ENCODE measurements at places on chromosomes 6 and 20.
A peak's percentile ranks its signal among the peaks of the same experiment; 100 is the strongest.

- peak; percentile 97 for DNase-seq
These were observed 64.7 kb downstream of the SASH1 start for GRCh38 chr6:148407372-148407771.

GRCh38 chr6:157224178-157224950, 99.0 kb downstream of the TMEM242 start:
- DNase-seq, result no peak

DNA sequence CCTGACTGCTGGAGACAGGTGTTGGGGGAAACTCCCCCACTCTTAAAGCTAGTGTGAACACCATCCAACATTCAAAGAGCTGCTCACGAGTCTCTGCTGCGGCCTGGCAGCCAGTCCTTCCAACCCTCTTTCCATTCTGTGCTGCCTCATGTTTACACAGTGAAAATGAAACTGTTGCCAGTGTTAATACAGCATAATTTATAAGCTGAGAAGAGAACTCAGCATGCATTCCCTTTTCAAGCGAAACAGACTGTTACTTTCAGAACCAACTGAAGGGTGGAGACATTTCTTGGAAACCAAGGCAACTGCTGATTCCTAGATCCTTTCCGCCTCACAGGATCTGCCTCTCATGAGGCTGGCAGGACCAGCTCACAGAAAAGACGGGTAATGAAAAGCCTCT, 533.8 kb upstream of the ID4 start:
- DNase-seq, result no peak

GRCh38 chr20:31684153-31685015, 38.3 kb downstream of the BCL2L1 start:
- DNase-seq, result no peak

GRCh38 chr6:41488433-41489119, 57.6 kb upstream of the FOXP4 start:
- no peak for DNase-seq

- no peak for DNase-seq
These were observed 2.2 kb upstream of the RAET1E start for GRCh38 chr6:149899926-149900619.

DNA sequence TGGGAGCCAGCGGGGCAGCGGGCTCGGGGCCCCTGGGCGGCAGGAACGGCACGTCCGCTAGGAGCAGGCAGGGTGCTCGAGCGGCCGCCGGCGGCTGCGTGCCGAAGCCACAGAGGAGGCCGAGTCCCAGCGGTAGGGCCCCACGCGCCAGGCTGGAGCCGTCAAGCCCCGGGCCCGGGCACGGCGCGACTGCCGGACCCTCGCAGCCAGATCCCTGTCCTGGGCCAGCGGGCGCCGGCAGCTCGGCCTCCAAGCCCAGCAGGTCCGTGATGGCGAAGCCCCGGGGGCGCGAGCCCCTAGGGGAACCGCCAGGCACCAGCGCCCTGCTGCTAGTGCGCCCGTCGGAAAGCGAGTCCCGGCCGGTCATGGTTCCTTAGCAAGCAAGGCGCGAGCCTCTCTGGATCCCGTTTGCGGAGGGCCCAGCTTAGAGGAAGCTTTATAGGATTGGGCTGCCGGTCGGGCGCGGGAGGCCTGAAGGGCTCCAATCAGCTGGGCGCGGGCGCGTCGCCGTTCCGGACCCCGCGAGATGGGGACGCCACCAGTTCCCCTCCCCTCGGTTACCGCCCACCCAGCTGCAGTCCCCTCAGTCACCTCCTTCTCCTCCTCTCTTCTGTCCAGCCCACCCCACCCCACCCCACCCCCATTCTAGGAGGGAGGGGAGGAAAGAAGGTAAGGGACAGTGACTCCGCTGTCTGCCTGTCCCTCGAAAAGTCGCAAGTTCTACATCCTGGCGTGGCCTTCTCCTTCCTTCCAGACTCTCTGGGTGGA, at the start of gene VSX1:
Gene VSX1, minus strand, starts transcription at position 412 of the 768 bp plus-strand sequence. Its CDS starts 45 bp downstream, at position 367.
- DNase-seq, result no peak

- peak; percentile 89 for DNase-seq
These were observed 349.8 kb downstream of the PRKN start for GRCh38 chr6:162377735-162378134.

Data from fibroblast of gingiva (primary cell).